ENCODE measurements at places on chromosomes 7 and 10.

DNA sequence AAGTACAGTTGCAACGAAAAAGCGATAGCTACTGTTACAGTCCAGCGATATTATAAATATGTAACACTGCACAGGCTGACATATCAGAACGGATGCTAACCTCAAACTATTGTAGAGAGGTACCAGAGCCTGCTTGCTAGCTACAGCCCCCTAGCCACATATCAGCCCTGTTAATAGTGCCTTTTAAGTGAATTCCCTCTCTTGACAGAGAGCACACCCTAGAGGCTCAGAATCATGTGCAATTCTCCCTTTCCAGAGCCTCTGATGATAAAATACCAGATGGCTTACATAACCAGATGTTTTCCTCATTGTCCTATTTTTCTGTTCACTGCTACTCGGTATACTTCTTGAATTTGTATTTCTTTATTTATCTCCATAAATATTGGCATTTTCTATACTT lies 960.7 kb upstream of the CELF2 start:
- DNase-seq: no peak

- DNase-seq: no peak
These were observed 17.7 kb downstream of the CACNB2 start for GRCh38 chr10:18157881-18158280.

DNA sequence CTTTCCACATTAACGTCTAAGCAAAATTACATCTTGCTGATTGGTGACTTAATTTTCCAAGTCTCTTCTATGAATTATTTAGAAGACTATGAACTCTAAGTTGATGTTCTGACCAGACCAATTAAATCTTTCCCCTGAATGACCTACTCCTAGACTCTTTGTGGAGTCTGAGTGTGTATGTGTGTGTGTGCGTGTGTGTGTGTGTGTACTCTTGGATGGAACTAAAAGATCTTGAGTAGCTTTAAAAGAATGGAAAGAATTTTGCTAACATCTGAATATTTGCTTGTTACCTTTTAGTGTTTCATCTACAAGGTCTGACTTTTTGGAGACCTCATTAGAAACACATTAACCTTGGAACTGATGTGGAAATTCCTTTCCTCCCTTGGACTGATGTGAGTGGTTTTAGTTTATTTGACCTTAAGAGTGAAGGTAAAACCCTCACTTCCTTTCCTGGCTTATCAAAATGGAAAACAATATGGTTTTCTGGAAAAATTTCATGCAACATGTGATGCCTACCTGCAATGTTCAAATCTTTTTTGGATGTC lies 257.1 kb downstream of the GATA3 start:
- no peak for DNase-seq

DNA sequence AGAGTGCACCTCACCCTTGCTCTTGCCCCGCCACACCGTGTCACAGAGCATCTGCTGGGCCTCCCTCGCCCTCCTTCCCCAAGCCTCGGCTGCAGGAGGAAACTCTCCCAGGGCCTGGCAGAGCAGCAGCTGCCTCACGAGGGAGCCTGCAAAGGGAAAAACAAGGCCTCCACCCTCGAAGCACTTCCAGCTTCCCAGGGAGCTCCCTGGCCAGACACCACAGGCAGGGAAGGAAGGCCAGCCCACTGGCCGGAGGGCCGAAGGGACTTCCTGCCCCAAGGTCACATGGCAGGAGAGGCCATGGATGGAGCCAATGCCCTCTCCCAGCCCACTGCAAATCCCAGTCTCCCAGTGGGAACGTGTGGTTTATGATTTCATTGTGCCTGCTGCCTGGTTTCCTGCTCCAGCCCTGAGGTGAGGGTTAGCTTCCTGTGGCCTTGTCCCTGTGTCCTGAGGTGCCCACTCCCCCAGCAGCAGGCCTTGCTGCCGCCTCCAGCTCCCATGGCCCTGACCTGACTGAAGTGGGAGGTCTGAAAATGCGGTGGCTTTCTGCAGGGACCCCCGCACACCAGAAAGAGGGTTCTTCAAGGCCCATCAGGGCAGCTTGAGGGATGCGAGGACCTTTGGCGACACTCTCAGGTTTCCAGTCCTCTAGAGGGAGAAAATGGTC lies 100.5 kb upstream of the PPIF start:
- DNase-seq: no peak

GRCh38 chr10:17174626-17175025 lies 26.8 kb downstream of the TRDMT1 start:
- DNase-seq: no peak

DNA sequence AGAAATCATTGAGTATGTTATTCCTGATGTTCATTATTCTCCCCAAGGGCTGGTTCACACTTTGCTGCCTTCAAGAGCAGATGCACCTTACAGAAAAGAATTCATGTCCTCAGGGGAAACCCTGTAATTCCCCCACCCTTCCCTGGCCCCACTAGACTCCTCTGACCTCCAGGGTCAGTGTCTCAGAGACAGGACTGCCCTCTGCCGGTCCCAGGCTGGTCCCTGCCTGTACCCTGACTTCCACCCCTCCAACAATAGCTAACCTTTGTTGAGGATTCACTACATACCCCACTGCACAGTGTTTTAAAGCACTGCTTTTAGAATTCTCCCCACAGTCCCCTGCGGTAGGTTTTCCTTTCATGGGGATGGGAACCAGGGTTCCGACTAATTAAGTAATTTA lies 4.4 kb upstream of the SEPHS1 start:
- DNase-seq: no peak

GRCh38 chr7:116182023-116182422 lies 28.3 kb upstream of the TES start:
- DNase-seq: no peak

DNA sequence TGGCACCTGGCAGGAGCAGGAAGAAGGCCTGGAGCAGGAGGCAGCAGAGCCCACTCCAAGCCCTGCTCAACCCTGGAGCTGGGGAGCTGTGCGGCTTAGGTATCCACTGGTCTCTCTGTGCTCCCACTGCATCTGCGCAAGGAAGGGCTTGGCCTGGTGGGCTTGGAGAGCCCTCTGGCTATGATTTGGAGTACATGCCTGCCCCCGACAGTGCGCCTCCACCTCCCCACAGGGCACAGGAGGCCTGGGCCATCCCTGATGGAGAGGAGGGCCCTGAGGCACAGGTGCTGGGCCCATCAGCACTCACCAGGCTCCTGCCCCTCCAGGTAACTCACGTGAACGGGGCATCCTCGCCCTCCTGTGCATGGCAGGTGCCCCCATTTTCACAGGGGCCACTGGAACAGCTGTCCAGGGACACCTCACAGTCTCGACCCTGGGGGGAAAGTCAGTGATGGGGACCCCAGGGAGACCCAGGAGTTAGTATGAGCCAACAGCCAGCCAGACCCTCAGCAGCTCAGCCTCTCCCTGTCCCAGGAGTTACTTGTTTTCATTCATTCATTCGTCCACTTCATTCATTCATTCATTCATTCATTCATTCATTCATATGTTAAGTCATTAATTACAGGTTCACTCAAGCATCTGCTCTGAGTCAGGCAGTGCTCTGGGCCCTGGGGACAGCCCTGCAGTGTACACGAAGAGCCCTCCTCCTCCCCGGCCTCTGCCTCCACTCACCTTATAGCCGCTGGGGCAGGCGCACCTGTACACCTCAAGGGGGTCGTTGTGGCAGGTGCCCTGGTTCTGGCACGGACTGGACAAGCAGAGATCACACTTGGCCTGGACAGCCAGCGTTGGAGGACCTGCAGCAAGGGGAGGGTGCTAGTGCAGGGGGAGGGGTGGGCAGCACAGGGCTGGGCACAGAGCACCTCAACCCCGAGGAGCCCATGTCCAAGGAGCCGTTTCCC lies 167.2 kb downstream of the SLIT1 start:
- no peak for DNase-seq

DNA sequence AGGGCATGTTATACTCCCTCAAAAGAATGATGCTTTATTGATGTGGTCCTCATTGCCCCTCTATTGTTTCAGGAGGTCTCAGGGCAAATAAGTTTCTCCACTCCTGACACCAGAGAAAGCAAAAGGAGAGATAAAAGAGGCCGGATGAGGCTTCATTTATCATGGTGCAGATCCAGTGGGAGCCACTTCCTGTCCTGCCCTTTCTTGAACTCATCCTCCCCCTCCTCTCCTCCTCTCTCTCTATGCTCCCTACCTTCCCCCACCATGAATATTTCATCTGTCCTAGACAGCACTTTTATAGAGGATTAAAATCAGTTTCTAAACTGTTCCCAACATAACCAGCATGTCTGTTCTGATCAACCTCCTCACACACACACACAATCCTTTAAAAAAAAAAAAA lies 172.2 kb upstream of the KMT2E start:
- DNase-seq: no peak

DNA sequence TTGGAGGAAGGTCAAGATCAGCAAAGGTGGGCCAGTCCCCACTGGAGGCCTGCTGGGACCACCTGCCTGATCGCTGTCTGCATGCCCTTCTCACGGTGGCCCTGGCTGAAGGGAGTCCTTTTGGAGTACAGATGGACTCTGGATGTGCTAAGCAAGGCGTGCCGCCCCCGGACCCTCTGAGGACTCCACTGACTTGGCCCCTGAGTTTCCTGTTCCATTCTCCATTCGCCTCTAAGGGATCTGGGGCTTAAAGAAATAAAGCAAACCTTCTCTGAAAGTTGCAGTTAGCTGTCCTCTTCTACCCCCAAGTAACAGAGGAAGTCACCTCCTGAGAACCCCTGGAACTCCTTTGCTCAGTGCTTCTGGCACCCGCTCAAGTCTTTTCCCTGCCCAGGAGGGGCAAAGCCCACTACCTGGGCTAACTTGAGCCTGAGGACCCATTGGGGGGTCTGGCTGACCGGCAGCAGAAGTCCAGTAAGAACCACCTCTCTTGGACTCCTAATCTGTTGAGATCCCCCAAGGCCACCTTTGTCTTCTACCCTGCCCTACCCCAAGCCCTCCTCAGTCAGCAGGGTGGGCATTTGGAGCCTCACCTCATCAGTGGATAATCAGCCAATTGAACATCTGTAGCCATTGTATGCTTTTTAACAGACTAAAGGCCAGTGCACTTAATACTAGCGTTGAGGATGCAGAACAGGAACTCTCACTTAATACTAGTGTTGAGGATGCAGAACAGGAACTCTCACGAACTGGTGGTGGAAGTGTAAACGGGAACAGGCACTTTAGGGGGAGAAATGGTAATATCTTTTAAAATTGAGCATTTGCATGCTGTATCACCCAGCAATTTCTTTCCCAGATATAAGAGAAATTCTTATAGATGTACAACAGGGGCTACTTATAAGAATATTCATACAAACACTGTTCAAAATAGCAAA lies 2.2 kb downstream of the TBATA start:
- no peak for DNase-seq

DNA sequence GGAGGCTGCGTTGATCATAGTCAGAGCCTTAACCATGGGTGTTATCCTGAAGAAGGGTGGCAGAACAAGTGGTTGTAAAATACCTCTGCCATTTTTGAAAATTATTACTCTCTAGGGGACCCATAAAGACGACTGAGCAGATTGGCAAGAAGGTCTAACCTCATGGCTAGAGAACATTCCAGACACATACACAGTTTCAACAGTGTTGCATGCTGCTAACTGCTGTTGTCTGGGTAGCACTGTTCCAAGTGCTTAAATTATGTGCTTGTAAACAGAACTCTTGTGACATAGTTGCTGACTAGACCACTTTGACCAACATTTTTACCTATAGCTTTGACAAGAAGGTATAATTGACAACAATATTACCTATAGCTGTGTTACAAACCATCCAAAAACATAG lies 46.1 kb upstream of the FOXP2 start:
- no peak for DNase-seq

GRCh38 chr7:68547181-68547580 lies 1051.1 kb upstream of the AUTS2 start:
- no peak for DNase-seq

GRCh38 chr7:47827871-47828270 lies 120.4 kb downstream of the PKD1L1 start:
- DNase-seq: no peak

DNA sequence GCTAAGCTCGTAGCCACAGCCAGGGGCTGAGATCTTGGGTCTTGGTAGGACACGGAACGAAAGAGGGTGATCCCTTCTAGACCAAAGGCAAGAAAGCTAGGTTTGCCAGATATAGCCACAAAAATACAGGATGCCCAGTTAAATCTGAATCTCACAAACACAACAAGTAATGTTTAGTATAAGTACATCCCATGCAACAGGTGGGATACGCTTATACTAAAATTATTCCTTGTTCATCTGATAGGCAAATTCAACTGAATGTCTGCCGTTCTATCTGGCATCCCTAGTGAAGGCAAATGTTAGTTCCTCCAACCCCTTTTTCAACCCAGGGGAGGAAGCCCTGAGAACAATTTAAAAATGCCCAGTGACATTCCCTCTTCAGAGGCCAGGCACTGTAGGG lies 131.1 kb upstream of the MGMT start:
- no peak for DNase-seq

- no peak for DNase-seq
These were observed 3.1 kb upstream of the ANTXRL start for GRCh38 chr10:46283580-46284285.

DNA sequence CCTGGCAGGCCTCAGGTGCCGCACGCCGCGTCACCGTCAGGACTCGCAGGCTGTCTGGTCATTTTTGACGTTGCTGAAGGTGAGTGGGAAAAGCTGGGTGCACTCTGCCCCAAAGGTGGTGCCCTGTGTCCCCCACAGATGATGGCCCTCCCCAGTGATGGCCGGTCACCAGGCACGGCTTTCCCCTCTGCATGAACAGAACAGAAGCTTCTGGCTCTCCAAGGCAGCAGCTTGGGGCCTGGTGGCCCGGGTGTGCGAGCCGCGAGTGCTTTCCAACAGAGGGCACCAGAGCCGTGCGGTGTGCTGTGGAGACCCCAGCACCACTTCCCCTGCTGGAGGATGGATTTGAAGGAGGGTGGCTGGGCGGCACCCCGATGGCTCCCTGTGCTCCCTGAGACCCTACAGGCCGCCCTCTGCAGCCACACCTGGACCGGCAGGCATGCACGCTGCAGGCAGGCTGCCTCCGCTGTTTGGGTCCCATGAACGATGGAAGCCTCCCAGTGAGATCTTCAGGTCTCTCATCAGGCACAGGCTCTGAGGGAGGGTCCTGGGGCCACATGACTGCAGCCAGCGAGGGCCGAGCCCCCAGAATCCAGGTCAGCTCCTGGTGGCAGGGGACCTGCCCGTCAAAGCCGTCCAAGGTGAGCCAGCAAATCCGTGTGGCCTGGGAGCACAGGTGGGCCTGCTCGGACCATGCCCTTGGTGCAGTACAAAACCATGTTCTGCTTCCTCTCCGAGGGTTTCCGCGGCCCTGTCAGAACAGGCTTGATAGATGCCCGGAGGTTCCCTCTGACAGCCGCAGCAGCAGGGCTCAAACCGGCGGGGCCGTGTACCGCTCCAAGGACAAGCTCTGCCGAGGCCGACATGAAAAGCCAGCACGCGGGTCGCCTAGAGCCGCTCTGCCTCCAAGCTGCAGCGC lies 195.4 kb downstream of the EBF3 start:
- no peak for DNase-seq

DNA sequence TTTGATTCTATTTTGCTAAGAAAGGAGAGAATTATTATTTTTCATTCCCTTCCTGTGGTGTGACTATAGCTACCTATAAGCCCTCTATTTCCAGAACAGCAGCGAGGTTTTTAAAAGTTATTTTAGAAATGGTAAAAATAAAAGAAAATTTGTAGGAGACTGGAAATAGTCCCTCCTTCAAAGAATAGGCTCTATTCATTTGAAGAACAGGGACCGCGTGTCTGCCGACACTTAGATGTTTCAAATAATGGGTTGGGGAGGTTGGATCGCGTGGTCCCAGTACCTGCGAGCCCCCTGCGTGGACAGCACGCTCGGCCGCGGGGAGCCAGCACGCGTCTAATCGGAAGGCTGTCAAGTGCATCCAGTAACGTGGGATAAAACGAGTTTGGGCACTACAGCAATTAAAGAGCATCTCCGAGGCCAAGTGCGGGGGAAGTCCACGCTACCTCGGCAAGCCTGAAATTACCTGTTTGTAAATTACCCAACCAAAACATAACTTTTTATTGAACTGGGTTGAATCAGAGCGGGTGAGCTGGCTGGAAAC lies 1.0 kb downstream of the CACNA2D1 start:
- DNase-seq: no peak

Data from naive B cell (primary cell).